GM12864 (cell line): ENCODE measurements at places on chromosomes 2 and 18.

GRCh38 chr18:61435064-61435652, 101.9 kb downstream of the CDH20 start:
- no peak for DNase-seq

DNA sequence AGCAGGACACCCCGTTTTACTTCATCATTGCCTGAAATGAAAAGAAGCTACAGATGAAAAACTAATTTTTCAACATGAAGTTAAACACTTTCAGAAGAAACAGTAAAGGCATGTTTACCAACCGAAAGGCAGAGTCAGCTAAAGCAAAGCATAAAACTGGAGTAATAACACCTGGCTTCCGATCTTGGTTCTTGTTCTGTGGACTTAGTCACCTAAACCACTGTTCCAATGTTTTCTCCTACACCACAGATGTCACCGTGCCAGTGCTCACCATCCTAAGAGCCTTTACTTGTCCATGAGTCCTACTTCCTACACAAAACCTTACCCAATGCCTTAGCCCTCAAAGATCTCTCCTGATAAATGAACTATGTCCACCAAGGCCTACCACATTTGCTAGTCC, 13.5 kb downstream of the MCM6 start:
- no peak for DNase-seq

GRCh38 chr2:134443814-134444480, 190.1 kb downstream of the MGAT5 start:
- DNase-seq = no peak

- no peak for DNase-seq
Observed at GRCh38 chr2:127589358-127589757, 53.9 kb downstream of the MYO7B start.

DNA sequence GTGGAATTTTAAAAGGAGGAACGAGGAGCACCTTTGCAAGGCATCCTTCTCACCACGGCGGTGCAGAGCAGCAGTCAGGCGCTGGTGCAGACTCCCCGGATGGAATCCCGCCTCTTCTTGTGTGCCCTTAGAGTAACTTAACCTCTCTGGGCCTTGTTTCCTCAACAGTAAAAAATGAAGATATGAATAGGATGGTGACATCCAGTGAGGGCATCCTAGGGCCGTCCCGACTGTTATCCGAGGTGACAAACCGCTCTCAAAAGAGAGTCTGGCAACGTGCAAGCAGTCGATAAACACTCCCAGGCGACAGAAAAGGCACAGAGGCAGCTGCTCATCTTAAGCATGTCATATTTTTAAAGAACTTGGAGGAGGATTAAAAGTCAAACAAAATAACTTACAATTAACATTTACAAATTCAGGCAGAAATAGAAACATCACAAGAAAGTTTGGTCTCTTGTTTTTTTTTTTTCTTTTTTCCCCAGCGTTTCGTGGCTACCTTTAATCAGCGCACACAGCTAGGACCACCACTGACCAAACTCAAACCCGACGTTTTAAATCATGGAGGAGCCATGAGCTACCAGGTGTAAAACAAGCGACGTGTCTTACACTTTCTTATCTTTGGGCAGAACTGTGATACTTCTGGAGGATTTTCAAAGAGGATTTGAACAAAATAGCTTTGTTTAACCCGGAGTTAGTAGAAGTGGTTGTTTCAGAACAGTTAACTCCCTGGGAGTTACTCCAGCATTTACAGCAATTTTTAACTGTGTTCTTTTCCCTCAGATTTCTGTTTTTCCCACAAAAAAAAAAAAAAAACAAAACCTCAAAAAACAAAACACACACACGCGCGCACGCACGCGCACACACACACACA, 2.1 kb downstream of the MBP start:
- no peak for DNase-seq

DNA sequence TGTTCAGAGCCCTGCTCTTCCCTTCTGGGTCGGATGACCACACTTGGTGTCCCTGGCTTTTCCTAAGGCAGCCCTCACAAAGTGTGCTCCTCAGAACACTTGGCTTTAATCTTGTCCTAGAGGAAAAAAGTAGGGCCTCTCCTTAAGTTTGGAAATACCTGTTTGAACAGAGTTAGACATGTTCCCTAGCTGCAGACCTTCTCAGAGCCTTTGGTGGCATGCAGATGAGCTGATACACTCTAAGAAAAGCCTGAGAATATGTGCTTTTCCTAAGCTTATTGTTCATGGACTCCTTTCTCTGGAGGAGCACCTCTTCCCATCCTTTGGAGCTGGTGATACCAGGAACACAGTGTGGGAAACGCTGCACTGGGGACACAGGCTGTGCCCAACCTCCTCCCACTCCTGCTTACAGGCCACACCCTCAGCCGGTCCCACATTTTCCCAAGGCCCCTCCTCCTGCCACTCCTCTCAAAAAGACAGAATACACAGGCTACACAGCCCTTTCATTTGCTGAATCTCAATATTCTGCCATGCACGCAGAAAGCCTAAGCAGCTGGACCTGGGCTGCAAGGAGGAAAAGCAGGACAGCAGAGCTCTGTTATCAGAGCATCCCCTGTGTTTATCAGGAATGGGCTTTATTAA, 443.6 kb downstream of the NBAS start:
- DNase-seq = no peak

DNA sequence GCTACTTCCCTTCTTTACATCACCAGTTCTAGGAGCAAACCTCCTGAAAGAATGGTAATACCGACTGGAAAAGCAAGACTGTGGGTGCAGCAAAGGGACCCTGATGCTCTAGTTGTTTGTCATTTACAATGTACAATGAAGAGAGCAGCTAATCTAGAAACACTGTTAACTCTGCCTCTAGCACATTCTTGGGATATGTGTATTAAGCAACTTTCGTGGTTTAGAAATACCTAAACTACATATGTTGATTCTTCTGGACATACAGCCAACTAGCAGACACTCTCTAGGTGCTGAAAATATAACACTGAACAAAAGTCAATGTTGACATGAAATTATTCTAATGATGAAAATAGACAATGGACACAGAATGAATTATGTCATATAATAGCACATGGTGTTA, 440.3 kb upstream of the MC4R start:
- no peak for DNase-seq

- no peak for DNase-seq
Observed at GRCh38 chr2:7468955-7469354, 551.7 kb downstream of the RNF144A start.

- no peak for DNase-seq
Observed at GRCh38 chr2:174449033-174449432, 37.8 kb downstream of the GPR155 start.

- no peak for DNase-seq
Observed at GRCh38 chr18:61820882-61821281, 71.9 kb downstream of the RNF152 start.

DNA sequence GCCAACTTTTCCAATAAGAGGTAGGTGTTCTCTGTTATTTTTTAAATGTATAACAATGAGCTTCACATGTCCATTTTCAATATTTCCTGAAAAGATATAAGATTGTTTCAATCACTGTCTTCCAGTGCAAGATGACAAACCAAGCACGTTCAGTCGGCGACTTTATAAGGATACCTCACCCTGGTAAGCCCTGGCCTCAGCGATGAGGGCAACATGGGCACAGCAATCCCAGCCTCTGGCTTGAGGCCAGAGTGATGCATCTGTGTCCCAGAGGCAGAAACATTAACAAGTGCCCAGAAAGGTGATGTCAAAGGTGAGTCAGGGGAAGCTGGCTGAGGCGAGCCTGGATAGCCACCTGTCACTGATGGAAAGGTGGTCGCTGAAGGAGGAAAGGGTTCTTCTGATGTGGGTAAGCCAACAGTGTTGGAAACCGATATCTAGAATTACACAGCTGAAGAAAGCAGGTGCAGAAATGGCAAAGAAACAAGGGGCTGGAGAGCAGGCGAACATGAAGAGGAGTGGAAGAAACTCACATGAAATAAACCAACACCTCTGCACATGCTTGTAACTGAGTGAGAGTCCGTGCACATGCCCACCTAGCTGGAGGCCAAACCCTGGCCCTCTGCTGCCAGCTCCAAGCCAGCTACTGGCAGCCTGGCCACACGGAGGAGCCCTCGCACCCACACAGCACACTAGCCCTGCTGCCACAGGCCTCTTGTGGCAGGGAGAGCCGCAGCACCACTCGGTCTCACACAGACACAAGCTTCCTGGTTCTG, 65.5 kb downstream of the FBXO15 start:
- DNase-seq = no peak

GRCh38 chr2:240455647-240456446, 20.4 kb downstream of the GPC1 start:
- no peak for DNase-seq

GRCh38 chr2:46954951-46955571, 39.5 kb upstream of the MCFD2 start:
- no peak for DNase-seq

- DNase-seq = no peak
Observed at GRCh38 chr2:11419781-11420180, 46.2 kb downstream of the E2F6 start.

GRCh38 chr2:152278526-152278925, 56.4 kb upstream of the FMNL2 start:
- DNase-seq = no peak

DNA sequence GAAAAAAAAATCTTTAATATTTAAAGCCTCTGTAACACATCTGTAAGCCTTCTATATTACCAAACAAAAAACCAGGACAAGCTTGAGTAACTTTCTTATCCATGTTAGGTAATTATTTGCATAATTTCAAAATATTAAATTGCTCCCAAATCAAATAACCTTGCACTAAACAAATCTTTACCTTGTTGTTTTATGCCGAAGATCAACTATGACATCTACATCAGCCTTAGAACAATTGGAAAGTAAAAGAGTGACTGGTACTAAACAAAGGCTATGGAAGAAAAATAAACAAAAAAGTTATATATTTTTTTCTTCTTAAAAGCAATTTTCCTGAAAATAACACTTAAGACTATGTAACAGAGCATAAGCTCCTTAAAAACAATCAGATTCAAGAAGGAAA, 71.2 kb upstream of the SLC25A52 start:
- no peak for DNase-seq

- DNase-seq = no peak
Observed at GRCh38 chr2:208415897-208416296, 9.3 kb downstream of the PTH2R start.

DNA sequence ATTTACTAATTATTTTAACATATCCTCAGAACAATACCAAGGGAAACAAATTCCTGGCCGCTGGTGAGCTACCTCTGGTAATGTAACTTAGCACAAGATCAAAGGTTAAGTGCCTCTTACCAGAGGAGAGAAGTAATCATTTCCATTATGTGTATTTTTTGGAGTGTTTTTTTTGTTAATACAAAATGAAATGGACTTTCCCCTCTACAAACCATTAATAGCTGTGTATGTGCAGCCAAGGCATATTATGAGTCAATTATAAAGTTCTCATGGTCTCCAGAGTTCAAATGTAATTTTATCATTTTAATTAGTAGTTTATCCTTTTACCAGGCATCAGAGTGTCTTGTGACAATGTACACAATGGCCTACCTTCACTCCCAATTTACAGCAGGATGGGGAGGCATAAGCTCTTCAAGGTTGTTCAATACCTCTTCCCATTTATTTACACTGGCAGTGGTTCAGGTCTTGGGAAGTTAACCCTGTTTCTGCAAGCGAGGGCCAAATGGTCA, 242.2 kb downstream of the TGIF1 start:
- DNase-seq = no peak

DNA sequence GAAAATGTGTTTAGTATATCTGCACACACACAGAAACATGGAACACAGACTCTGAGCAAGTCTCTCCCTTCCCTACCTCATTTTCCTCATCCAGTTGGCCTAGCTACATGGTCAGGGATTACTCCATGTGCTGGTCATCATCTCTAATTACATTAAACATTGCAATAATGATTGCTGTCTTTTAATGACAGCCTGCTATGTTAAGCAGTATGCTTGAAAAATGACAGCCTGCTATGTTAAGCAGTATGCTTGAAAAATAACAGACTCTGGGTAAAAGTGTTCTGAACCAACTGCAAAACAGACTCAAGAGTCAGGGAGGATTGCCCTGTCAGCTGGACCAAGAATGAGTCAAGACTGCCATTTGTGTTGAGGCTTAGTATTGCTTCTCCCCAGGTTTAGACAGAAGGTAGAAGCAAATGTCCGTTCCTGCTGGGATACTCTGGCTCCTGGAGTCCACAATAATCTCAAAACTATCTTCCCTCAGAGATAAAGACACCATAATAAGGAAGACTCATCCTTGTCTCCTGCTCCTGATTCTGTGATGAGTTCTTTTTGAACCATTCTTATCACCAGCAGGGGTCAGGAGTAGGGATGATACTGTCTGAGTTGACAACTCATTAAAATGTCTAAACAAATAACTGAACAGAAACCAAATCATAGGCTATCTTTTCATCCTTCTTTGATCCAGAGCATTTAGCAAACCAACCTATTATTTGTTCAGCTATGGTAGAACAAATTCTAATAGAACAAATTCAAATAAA, 57.7 kb downstream of the CCDC93 start:
- DNase-seq = no peak

DNA sequence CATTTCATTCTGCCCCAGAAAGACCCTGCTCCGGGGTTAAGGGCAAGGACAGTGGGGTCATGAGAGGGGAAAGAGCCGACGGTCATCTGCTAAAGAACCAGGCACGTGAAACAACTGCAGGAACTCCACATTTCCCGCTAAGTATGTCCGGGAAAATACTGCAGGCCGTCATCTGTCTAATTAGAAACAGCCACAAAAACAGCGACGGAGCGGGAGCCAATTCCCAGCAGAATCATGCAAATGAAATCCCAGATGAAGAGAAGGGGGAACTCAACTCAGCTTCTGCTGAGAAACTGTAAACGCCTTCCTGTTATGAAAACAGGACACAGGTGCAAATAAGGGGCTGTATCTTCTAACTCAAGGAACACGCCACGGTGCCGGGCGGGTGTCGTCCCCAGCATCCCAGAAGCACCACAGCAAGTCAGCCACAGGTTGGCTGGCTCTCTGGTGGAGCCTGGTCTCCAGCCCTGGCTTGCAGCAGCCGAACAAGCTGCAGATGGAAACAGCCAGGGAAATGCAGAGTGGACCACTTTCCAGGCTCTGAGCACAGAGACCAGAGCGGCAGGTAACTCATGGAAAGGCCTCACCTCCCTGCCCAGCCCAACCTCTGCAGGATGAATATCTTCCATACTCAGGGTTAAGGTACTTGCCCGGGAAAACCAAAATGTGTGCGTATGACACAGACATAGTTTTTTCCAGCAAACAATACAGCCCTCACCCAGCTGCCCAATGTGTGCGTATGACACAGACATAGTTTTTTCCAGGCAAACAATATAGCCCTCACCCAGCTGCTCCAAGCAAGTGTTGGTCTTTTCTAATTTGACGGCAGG, 28.9 kb downstream of the PXDN start:
- DNase-seq = no peak

DNA sequence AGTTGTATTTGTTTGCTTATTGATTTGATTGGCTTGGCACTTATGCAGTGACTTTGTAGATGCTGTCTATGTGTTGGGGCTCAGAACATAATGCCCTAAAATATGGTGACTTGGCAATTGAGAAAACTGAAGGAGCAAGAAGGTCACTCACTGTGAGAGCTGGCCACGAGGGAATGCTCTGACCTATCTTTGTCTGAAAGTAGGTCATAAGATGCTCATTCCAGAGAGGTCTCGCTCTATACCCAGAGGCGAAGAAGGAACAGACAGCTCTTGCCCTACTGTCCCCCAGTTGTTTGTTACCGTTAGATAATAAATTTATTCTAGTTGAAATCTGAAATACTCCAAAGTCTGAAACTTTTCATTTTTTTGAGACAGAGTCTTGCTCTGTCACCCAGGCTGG, 158.5 kb downstream of the TGIF1 start:
- DNase-seq = no peak
